Suppressor macrophage (primary cell): ENCODE measurements at places on chromosomes 11 and 22.

GRCh38 chr11:3195251-3196160 is 23.1 kb downstream of the MRGPRG start:
- peak; percentile 80 for DNase-seq

DNA sequence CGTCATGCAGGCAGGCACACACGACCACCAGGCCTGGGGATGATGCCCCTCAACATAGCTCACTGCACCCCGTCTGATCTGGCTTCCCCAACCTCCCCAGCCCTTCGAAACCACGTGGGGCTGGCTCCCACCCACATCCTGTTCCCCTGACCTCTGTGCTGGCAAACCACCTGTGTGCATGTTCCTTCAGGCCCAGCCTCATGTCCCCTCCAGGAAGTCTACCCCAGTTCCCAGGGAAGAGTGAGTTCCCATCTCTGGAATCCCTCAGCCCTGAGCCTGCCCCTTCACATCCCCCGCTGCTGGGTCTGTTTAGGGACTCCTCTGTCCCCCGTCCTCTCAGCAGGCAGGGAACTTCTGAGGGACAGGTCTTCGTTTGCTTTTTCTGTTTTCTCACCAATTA is 7.1 kb downstream of the SLC7A4 start:
- DNase-seq, result no peak

GRCh38 chr22:36107436-36107835 is 53.1 kb downstream of the APOL3 start:
- no peak for DNase-seq

- no peak for DNase-seq
These were observed 233.4 kb downstream of the ST3GAL4 start for GRCh38 chr11:126588630-126589491.

GRCh38 chr11:33234397-33235190 is 22.6 kb upstream of the HIPK3 start:
- peak; percentile 19 for DNase-seq

DNA sequence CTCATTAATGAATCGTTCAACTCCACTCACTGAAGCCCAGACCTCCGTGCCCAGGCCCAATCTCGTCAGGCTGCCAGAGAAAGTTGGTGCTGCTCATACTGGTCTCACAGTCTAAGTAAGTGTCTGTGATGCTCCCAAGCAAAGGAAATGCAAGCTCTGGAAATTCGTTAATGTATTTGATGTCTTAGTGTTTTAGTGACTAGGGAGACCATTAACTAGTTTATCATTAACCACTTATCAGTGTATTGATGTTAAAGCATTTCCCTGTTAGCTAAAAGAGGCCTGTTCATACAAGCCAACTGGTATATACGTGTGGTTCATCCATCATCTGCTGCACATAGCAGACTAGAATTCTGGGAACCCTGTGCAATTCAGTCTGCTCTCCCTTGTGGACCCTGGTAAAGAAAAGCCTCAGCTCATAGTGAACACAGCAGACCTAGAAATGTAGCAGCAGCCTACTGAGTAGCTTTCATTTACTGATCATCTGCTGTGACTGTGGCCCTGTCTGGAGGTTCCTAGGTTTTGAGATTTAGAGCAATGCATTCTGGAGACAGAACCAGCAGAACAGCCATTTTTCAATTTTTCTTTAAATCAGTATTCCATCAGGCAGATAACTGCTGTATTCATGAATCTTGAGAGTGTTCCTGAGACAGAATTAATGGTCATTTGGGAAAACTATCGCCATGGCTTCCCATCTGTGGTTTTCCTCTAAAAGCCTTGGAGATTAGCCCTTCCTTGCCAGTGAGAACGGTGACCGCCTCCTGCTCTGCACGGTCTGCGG is 15.7 kb upstream of the AIFM3 start:
- no peak for DNase-seq
